ENCODE measurements at places on chromosomes 6 and 20. TPM values are rescaled to one million over a fixed set of nuclear protein-coding genes. Genes with fewer than 3 reads are reported as not detected.

- no peak for DNase-seq
Observed at GRCh38 chr6:138310294-138310693, 67.4 kb upstream of the SMIM28 start.

- DNase-seq: no peak
Observed at GRCh38 chr6:12175626-12176025, 114.5 kb upstream of the EDN1 start.

GRCh38 chr6:15879371-15880261, 216.8 kb upstream of the DTNBP1 start:
- no peak for DNase-seq

DNA sequence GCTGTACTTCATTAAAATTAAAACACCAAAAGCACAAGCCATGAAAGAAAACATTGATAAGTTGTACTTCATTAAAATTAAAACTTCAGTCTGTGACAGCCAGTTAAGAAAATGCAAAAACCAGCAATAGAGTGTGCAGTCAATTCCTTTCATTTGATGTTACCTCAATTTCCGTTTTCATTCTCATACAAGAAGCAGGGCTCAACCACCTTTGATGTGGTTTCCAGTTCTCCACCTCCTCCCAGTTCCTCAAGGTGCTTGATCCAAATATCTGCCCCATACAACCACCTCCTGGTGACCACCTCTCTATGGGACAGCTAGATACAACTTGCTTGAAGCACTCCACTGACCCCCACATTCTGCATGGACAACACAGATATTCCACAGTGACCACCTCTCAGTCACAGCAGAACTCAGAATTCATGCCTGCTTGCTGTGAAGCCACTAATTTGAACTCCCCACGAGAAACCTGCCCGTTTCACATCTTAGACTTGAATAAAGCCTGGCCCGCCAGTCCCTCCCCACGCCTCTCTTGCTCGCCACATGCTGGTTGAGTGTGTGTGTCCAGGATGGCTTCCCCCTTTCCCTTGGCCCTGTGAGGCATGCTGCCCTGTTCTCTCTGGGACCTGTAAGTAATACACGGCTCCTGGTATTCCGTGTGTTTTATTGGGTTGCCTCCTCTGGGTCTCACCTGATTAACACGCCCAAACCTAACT, 66.1 kb downstream of the FAM50B start:
- no peak for DNase-seq

DNA sequence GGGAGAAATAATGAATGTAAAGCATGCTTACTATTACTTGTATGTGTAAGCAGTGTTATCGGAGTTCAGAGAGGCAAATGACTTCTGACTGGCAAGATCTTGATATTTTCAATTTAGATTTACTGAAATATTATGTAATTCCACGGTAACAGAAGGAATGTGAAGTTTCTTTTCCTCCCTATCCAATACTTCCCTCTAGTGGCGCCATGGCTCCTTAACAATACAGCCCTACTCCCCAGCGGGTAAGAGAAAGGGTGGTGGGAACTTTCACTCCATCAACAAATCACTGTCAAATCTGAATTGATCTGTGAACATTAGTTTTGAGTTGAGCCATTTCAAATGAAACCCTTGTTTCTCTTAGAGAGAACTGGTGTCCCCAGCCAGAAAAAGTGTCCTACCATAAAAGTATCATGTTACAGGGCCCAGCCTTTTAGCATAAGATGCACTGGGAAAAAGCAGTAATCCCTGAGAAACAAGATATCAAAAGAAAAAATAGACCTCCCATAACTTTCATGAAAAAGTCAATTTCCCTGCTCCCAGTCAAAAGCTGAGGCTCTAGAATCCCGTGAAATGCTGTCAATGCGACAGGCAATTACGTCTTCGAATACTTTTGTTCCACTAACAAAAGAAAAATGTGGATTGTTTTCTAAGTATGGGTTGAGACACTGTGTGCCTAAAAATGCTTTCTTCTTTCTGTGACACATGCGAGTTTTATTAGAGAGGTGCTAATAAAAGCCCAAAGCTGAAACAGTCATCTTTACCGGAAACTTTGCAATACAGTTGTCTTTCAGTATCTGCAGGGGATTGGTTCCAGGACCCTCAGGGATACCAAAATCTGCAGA, 12.9 kb downstream of the COX7A2 start:
- DNase-seq: no peak

- no peak for DNase-seq
Observed at GRCh38 chr20:61037498-61037897, 214.6 kb upstream of the CDH4 start.

- DNase-seq: no peak
Observed at GRCh38 chr20:50920997-50921396, 10.2 kb downstream of the ADNP start.

- no peak for DNase-seq
Observed at GRCh38 chr20:37055276-37055675, 40.5 kb downstream of the RBL1 start.

- no peak for DNase-seq
Observed at GRCh38 chr6:112488238-112488637, 141.1 kb downstream of the RFPL4B start.

GRCh38 chr6:127115746-127116145, 2.7 kb upstream of the RSPO3 start:
- DNase-seq: no peak

DNA sequence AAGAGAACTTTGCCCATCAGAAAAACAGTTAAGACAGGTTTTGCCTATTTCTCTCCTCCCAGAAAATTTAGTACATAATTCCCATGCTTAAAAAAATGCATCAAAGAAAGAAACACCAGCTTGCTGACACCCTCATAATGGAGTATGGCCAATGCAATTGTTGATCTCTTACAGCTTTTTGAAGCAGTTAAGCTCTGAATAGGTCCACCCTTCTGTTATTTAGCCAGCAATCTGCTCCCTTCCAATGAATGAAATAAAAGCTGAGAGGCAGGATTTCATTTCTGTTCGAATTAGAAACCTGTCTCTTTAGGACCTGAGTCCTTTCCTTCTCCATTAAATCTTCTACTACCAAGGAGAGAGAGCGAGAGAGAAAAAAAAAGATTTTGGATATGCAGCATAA, 288.7 kb downstream of the RNF144B start:
- no peak for DNase-seq

DNA sequence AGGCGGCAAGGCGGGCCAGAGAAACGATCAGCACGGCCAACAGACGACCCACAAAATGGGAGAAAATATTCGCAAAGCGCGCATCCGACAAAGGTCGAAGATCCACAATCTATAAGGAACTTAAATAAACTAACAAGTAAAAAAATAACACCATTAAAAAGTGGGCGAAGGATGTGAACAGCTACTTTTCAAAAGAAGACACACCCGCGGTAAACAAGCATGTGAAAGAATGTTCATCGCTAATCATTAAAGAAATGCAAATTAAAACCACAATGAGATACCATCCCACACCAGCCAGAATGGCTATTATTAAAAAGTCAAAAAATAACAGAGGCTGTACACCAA, 117.8 kb upstream of the SIRPA start:
- no peak for DNase-seq

- DNase-seq: no peak
Observed at GRCh38 chr20:41897708-41898107, 279.5 kb upstream of the CHD6 start.

GRCh38 chr6:124819346-124819745, 142.9 kb upstream of the RNF217 start:
- DNase-seq: no peak

GRCh38 chr20:6341491-6341890, 218.7 kb upstream of the FERMT1 start:
- no peak for DNase-seq

DNA sequence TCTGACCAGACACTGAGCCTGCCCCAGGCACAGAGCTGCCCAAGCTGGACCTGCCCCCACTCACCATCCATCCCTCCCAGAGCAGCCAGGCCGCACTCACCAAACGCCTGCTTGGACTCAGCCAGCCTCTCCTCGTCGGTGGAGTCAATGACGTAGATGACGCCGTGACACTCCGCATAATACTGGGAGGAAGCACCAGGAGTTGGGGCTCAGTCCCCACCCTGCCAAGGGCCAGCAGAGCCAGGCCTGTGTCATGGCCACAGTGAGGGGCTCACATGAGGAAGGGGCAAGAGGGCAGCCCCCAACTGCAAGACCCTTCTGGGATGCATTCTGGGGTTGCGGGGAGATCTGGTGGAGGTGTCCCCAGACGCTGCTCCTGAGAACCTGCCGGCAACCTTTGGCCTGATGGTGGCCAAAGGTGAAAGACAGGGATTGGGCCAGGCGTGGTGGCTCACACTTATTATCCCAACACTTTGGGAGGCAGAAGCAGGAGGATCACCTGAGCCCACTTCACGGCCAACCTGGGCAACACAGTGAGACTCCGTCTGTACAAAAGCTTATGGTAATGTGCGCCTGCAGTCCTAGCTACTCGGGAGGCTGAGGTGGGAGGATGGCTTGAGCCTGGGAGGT, 5.6 kb downstream of the ARFRP1 start:
- no peak for DNase-seq

DNA sequence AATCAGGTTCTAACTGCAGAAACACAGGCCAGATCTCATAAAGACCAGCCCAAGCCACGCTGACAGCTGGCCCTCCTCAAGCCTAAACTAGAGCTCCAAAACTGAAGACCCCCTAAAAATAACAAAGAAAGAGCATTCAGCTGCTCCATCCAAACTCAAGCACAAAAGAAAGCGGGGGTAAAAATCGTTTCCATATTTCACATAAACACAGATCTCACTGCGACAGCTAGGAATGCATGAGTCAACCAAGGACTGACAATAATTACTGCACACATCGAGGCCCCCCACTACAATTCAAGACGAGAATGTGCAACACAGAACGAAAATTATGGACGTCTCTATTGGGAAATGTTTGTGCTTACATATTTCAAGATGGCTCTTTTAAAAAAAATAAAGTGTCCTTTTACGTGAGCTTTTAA, 31.1 kb downstream of the CNKSR3 start:
- no peak for DNase-seq

DNA sequence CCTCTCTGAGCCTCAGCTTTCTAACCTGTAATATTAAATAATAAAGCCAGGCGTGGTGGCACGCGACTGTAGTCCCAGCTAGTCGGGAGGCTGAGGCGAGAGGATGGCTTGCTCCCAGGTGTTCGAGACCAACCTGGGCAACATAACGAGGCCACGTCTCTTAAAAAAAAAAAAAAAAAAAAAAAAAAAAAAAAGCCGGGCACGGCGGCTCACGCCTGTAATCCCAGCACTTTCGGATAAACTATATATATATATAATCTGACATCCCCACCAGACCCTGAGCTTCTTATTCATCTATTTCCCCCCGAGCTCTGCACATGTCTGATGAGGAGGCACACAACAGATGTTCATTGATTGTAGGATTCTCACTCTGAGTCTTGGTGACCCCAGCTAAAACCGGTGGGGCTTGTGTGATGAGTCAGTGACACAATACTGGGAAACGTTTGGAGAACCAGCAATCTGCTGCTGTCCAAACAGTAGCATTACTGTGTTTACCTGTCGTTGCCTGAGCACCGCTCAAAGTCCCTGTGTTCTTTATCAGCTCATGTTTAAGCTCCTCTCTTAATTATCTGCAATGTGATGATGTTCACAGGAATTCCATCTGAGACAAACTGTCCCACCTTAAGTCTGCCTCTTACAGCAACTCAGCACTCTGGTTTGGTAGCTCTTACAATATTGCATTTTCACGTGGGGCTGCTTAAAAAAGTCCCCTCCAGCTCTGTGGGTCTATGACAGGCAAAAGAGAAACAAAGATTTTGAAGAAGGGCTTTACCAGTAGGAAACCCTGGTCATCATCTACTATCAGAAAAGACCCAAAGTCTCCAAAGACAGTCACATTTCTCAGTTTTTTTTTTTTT, 1.0 kb upstream of the SPATA2 start:
- DNase-seq: no peak

DNA sequence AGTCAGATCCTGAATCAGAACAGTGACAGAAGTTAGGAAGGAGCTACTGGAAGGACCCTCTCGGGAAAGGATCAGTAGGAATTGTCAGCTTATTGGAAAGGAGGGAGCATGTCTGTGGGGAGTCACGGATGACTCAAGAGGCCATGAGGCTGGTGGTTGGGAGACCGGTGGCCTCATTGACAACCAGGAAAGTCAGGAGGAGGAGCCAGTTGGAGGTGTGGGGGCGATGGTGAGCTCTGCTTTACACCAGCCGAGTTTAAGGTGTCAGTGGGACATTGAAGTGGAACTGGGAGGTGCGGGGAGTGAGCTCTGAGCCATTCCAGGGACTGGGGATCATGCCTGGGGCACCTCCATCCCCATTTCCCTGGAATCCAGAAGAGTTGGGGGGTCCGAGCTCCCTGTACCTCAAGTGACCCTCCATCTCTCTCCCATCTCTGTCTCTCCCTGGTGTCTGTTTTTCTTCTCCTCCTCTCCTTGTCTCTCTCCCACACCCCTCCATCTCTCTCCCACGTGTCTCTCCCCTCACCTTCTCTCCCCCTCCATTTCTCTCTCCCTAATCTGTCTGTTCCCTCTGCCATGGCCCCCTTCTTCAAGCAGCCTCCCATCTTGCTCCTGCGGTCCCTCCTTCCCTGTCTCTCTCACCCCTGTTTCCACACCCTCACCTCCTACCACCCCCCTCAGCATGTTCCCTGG, 14.3 kb upstream of the ZBTB9 start:
- DNase-seq: no peak

GRCh38 chr20:10671919-10672623, 1.7 kb downstream of the JAG1 start:
- DNase-seq: peak; percentile 9

DNA sequence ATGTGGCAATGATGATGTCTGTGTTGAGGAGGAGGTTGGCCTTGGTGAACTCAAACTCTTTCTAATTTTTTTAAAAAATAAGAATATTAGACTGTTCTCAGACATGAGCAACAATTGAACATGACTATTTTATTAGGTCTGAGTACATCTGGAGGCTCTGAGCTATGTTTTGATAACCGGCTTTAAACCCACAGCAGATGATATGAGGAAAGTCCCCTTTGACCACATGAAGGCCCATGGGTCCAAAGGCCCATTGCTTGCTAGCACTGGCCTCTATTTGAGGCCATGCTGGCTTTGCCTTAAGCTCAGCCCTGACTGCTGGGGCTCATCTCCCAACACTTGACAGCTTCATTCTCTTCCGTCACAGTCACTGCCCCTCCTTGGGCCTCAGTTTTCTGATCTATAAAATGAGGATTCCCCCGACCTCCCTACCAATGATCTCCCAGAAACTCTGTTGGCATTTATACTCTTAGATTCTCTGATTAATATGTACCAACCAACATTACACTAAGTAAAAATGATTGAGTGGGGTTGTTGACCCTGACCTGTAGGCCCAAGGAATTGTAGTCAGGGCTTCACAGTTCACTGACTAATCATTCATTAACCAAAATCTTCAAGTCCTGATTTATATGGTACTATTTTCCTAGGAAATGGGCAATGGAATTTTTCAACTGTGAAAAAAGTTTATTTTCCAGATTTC, 23.9 kb upstream of the TINAG start:
- no peak for DNase-seq

GRCh38 chr6:49966334-49966733, 2.4 kb upstream of the DEFB114 start:
- DNase-seq: no peak

- no peak for DNase-seq
Observed at GRCh38 chr6:31622684-31623091, 2.2 kb downstream of the PRRC2A start.

GRCh38 chr6:131400054-131400778, 172.8 kb upstream of the ARG1 start:
- DNase-seq: no peak

The HLA-DPB1 gene
- total RNA-seq: 153 TPM

The ASIP gene
- total RNA-seq: not detected

The RAD21L1 gene
- total RNA-seq: not detected

The TGM2 gene
- total RNA-seq: not detected

The APCDD1L gene
- not detected for total RNA-seq

The HNF4A gene
- total RNA-seq: not detected

The SLC26A8 gene
- not detected for total RNA-seq

The SIM1 gene
- 0.64 TPM for total RNA-seq

The PSORS1C1 gene
- total RNA-seq: not detected

The NANP gene
- 1.1 TPM for total RNA-seq

The LHFPL5 gene
- not detected for total RNA-seq

Data from CD4-positive, CD25-positive, alpha-beta regulatory T cell (primary cell).